ENCODE measurements at places on chromosomes 1 and 21. TPM values are rescaled to one million over a fixed set of nuclear protein-coding genes. Genes with fewer than 3 reads are reported as not detected.

PTPRC gene
- not detected for total RNA-seq

IGSF5 gene
- 2.9 TPM for total RNA-seq

THEM5 gene
- total RNA-seq = 0.25 TPM

TRIM67 gene
- total RNA-seq = not detected

SLC9C2 gene
- not detected for total RNA-seq

GBP1 gene
- total RNA-seq = 0.15 TPM

DAP3 gene
- 75.4 TPM for total RNA-seq

EPHA2 gene
- 57.3 TPM for total RNA-seq

FCAMR gene
- not detected for total RNA-seq

CHD1L gene
- 23.0 TPM for total RNA-seq

DCST1 gene
- not detected for total RNA-seq

DTL gene
- total RNA-seq = 82.1 TPM

TRIM46 gene
- 0.79 TPM for total RNA-seq

LMX1A gene
- not detected for total RNA-seq
